Right lobe of liver (tissue), 6 donors: ENCODE measurements at places on chromosomes 4 and X.

- DNase-seq: no peak
Measured at GRCh38 chr4:112099701-112100297, 45.5 kb upstream of the FAM241A start.

GRCh38 chr4:151561551-151562256 lies 152.7 kb downstream of the FHIP1A start:
- no peak for DNase-seq

GRCh38 chr4:78517050-78517652 lies 34.4 kb upstream of the ANXA3 start:
- no peak for DNase-seq

- DNase-seq: no peak
Measured at GRCh38 chrX:111874241-111874640, 1.7 kb upstream of the TRPC5OS start.

GRCh38 chrX:118558926-118559325 lies 63.3 kb downstream of the DOCK11 start:
- no peak for DNase-seq
